ENCODE measurements at places on chromosomes 5 and 9.

GRCh38 chr5:38642189-38642911, 85.9 kb upstream of the LIFR start:
- DNase-seq = no peak

- no peak for DNase-seq
Observed at GRCh38 chr9:35771075-35771433, 17.0 kb upstream of the MSMP start.

DNA sequence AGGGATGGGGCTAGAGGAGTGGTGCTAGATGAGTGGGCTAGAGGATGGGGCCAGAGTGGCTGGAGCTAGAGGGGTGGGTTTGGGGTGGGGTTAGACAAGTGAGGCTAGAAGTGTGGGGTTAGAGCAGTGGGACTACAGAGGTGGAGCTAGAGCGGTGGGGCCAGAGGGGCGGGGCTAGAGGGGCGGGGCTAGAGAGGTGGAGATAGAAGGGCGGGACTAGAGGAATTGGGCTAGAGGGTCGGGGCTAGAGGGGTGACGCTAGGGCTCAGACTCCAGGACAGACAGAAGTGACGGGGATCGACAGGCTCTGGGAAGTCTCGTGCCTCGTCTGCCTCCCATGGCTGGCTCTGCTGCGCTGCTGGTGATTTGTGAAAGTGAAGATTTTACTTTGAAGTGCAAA, 31.0 kb upstream of the TENT4A start:
- DNase-seq = no peak

DNA sequence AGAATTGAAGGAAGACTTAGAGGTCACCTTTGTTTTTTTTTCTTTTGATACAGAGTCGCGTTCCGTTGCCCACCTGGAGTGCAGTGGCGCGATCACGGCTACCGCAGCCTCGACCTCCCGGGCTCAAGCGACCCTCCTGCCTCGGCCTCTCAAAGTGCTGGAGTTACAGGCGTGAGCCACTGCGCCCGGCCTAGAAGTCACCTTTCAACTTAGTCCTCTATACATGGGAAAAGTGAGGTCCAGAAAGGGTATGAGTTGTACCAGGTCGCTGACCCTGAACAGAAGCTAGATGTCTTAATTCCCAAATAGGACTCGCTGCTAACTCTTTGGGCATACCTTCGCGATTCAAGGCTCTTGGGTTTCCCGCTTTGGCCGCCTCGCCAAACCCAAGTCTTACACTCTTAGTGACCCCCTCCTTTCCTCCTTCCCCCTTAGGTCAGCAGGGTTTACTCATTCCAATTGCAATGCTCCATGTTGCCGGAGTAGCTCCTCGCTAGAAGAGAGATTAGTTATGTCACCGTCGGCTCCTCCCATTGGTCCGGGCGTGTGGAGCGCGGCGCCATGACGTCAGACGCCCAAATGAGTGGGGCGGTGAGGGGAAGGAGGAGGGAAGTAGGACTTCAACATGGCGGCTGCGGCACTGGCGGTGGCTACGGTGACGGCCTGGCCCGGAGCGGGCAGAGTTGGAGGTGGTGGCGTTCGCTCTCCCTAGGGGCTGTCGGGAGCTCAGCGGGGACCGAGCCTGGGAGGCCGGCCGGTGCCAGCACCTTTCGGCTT, at the start of gene UBAP1:
Gene UBAP1 (plus strand): TSS at position 608 of the 777 bp plus-strand sequence. CDS start 41,872 bp downstream, outside the sequence.
- peak; percentile 95 for DNase-seq

- DNase-seq = no peak
Observed at GRCh38 chr5:33457126-33457525, 16.4 kb downstream of the TARS1 start.

DNA sequence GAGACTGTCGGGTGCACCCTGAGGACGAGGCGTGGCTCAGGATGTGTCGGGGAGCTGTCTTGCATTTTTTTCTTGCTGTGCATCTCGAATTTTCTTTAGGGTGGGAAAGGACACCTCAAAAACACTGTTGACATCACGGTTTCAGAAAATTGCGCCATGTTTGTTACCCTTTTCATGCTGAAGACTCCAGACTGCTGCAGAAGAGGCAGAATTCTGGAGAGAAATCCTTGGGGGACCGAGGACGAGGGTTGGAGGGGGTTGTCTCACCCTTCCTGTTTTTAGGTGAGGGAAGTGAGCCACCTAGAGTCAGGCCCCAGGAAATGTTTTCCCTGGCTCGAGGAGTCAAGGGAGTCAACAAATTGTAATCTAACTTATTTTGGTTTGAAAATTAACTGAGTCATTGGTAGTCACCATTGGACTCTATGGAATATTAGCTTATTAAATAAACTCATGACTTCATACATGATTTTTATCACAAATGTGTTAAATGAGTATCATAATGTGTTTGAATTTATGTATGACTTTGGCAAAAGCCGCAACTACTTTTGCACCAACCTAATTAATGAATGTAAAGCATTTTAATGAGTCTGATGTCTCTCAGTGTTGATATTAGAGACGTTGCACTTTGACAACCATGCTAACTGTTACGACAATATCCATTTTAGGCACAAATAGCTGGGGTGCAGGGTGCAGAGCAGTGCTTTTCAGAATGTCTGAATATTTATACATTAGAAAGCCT, 724 bp upstream of the LYSMD3 start:
- peak; percentile 71 for DNase-seq

DNA sequence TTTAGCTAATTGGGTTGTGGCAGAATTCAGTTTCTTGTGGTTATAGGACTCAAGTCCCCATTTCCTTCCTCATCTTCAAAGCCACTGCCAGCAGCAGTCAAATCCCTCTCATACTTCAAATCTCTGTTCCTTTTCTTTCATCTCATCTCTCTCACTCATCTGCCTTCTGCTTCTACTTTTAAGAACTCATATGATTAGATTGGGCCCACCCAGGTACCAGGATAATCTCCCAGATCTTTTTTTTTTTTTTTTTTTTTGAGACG, 8.0 kb upstream of the REEP5 start:
- no peak for DNase-seq

DNA sequence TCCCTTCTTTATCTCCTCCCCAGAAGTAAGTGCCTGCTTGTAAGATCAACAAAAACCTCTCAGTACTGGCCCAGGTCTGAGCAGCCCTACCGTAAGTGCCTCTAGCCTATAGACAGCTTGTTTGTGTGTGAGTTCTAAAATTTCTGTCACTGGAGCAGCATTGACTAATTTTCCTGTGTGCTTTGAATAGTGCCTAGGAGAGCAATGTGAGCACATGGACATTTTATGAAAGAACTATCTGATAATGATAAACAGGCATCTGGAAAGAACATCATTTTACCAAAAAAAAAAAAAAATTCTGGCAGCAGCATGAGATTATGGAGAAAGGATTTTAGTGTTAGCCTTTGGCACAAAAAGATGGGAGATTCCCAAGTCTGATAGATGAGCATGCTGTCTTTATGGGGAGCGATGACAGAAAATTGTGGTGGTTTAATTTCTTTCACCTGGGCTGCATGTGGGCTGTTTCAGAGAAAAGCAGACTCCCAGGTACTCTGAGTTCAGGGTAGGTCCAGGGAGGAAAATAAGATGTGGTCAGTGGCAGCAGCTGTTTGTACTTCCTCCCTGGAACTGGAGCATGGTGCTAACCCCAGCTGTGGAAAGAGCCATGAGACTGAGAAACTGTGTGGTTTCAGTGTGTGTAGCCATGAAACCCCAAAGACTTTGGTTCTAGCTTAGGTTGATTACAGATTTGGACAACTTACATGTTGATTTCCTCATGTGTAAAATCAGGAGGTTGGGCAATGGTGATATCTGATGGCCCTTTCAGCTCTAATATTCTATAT, 419.9 kb downstream of the NTRK2 start:
- DNase-seq = no peak

- DNase-seq = no peak
Observed at GRCh38 chr9:92483627-92484545, 1.6 kb upstream of the ASPN start.

GRCh38 chr9:132637351-132637750, 32.4 kb downstream of the DDX31 start:
- DNase-seq = no peak

DNA sequence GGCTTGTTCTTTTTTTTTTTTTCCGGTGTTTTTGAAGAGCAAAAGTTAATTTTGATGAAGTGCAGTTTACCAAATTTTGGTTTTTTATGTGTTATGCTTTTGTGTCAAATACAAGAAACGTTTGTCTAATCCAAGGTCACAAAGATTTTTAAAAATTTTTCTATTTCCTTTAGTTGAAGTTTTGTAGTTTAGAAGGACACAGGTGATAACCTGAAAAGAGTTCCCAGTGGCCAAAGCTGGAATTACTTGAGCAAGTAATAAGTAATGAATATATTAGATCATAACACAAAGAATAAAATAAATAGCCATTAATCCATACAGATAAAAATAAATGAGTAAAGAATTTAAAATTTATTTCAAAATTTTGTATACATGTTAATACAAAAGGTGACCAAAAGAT, 71.5 kb downstream of the FCHO2 start:
- DNase-seq = no peak

DNA sequence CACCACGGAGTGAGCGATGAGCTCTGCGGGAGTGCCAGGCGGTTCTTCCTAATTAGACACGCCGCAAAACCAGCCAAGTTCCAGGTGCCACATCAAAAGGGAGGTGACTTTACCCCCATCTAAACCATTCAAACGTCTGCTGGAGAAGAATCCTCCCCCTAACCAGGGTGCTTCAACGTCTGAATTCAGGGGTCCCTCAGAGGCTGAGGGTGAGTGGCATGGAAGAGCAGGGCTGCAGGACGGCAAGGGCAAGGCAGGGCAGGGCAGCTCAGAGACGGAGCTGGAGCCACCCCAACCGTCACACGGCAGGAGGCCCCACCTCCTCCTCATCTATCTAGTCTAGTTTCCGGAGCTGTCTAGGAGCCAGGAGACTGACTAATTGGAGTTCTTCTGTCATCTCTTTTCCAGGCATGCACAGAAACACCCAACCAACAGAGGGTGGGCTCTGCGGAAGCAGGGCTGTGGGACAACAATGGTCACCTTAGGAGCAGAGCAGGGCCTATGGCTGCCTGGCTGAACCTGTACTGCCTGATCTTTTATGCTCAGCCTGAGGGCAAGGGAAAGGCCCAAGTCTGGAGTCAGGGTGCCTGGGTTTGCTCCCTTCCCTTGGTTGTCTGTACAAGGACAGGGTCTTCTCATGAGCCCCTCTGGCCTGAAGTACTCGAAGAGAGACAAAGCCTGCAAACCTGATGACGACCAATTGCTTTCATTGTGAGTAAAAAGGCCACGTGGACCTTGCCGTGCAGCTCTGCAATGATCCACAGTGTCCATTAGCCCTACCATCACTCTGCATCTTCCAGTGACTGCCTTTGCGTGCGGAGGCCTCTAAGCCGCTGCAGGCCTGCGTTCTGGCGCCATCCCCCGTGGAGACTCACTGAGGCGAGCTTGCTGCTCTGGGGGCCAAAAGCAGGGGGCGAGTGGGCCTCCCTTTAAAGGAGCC, 81.0 kb upstream of the SLC25A51 start:
- DNase-seq = peak; percentile 69

DNA sequence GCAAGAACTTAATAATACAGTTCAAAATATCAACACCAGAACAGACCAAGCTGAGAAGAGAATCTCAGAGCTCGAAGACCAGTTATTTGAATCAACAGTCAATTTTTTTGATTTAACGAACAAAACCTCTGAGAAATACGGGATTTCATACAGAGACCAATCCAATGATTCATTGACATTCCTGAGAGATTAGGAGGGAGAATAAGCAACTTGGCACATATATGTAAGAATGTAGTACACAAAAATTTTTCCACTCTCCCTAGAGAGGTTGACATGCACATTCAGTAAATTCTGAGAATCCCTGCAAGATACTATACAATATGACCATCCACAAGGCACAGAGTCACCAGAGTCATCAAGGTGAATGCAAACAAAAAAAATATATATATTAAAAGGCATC, 1577.3 kb upstream of the C9orf72 start:
- DNase-seq = no peak

GRCh38 chr5:80339116-80339515, 19.3 kb downstream of the SPZ1 start:
- DNase-seq = no peak

DNA sequence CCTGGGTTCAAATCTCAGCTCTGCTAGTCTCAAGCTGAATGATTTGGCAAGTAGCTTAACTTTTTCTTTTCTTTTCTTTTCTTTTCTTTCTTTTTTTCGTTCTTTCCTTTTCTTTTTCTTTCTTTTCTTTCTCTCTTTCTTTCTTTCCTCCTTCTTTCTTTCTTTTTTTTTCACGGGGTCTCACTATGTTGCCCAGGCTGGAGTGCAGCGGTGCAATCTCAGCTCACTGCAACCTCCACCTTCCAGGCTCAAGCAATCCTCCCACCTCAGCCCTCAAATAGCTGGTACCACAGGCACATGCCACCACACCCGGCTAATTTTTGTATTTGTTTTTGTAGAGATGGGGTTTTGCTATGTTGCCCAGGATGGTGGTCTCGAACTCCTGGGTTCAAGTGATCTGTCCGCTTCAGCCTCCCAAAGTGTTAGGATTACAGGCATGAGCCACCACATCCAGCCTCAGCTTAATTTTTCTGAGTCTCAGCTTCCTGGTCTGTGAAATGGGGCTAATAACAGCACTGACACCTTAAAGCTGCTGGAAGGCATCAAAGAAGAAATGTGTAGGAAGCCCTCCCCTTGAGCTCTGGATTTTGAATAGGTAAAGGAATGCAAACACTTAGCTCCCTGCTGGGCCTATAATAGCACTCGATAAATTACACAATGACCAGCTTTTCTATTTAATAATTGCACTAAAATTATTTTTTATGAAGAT, 17.5 kb upstream of the PPARGC1B start:
- no peak for DNase-seq

DNA sequence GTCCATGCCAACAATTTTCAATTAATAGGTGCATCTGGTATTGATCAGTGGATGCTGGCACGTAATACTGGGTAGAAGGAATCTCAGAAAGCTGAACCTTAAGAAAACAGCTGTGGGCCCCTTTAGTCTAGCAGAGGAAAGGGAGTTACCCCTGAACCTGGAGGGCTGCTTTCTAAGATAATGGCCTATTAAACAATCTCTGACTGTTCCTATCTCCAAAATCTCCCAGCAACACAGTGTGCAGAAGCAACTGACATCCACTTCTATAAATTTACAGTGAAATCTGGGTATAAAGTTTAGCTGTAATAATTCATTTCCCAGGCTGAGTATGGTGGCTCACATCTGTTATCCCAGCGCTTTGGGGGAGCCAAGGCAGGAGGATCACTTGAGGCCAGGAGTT, 198.8 kb downstream of the MAPKAP1 start:
- DNase-seq = no peak

- no peak for DNase-seq
Observed at GRCh38 chr9:124257844-124258606, at the start of gene NEK6. Gene NEK6, plus strand, starts transcription at chr9:124257949. Its CDS starts 44,016 bp downstream, at chr9:124301965.

DNA sequence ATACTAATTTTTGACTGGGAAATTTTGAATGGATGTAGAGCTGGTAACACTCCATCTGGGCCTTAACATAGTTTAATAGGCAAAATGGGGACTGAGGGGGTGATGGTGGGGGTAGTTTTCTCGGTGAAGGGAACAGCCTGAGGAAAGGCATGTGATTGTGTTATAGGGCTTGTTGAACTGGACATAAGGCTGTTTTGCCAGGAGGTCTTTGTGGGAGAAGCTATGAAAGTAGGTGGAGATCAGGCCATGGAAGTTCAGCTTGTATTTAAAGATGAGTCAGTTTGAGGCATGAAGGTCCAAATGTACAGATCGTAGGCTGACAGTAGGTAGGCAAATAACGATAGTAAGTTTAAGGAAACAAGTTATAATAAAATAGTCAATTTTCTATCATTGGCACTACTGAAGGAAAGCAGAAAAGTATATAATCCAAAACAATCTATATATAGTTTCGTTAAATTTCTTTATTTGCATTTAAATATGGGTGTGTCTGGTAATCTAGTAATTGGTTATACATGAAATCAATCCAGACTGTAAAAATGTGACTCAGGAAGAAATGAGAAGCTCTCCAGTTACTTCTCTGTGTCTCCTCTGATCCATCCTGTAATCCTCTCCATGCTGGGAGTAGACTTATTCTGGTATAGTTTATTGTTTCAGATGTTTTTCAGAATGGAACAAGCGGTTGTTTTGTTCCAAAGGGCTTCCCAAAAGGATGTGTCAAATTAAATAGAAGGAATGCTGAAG, 2.8 kb downstream of the CSNK1G3 start:
- no peak for DNase-seq

All from GM04504 (cell line).